ENCODE measurements at places on chromosomes 2 and 18. TPM values are rescaled to one million over a fixed set of nuclear protein-coding genes. Genes with fewer than 3 reads are reported as not detected.
A peak's percentile ranks its signal among the peaks of the same experiment; 100 is the strongest.

DNA sequence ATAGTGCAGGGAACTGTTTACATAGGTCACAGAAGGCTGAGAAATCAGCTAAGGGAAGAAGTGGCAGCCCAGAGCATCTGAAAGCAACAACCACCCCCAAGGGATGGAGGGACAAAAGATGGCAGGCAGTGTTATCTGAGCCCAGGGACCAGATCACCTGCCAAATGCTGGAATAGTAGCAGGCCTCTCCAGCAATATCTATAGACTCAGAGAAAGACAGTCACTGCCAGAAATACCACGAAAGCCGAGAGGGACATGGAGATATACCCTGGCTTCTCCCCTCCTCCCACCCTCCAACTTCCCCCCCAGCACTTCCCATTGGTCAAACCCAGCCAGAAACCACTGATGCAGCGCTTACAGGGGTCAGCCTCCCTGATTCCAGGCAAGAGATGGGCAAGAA lies 58.4 kb upstream of the PPP1CB start:
- H3K36me3 ChIP-seq = no peaks in the 10 kb centered on the region
- H3K27me3 ChIP-seq = no peaks in the 10 kb centered on the region
- no peak for DNase-seq
- H3K27ac ChIP-seq = no peak overlapping the region

DNA sequence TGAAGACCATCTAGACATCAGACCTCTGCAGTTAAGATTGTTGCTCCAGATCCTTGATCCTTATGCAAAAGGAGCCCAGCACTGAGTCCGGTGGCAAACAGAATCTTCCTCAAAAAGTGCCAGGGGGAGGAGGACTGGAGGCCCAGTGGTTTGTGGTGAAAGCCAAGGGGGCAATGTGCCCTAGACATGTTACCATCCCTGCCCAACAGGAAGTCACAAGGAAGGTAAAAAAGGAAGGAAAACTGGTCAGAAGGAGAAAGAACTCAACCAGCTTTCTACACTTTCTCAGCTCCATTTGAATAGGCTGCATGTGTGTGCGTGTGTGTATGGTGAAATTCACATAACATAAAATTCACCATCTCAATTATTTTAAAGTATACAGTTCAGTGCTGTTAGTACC lies 25.0 kb upstream of the KDM3A start:
- no peak for DNase-seq
- peaks cover 3% of the 10 kb centered on the region for H3K27me3 ChIP-seq
- no peak overlapping the region for H3K27ac ChIP-seq

DNA sequence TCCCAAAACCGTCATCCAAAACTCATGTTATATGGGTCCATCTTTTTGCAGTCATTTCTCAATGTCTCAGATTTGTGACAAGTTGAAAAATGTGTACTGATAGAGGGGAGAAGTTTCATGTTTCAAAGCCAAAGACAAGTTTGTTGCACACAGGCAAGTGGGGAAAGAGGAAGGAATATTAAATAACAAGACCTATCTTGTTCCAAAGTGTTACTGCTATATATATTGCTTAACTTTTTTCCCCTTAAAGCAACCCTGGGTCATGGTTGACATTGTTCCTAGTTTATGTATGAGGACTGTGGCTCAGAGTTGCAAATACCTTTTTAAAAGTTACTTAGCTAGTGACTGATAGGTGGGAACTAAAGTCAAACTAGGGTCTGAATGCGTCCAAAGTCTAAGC lies 1.7 kb downstream of the ITGA4 start:
- DNase-seq = no peak
- H3K27me3 ChIP-seq = no peaks in the 10 kb centered on the region
- no peak overlapping the region for H3K27ac ChIP-seq
- no peaks in the 10 kb centered on the region for H3K36me3 ChIP-seq
- no peaks in the 10 kb centered on the region for H3K4me1 ChIP-seq
- H3K4me3 ChIP-seq = peak overlapping the region; percentile 78

DNA sequence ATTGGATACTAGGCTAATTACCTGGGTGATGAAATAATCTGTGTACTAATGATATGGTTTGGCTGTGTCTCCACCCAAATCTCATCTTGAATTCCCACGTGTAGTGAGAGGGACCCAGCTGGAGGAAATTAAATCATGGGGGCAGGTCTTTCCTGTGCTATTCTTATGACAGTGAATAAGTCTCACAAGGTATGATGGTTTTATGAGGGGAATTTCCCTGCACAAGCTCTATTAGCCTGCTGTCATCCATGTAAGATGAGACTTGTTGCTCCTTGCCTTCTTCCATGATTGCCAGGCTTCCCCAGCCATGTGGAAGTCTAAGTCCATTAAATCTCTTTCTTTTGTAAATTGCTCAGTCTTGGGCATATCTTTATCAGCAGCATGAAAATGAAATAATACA lies 394.1 kb upstream of the SYT4 start:
- no peaks in the 10 kb centered on the region for H3K27me3 ChIP-seq
- H3K4me1 ChIP-seq = no peaks in the 10 kb centered on the region
- no peaks in the 10 kb centered on the region for H3K36me3 ChIP-seq

TXNDC2 gene
- not detected for total RNA-seq

- no peaks in the 10 kb centered on the region for H3K36me3 ChIP-seq
- no peak overlapping the region for H3K4me3 ChIP-seq
- DNase-seq = peak; percentile 61
- H3K27me3 ChIP-seq = no peaks in the 10 kb centered on the region
- no peak overlapping the region for H3K27ac ChIP-seq
Observed at GRCh38 chr18:79577451-79578395, 101.9 kb upstream of the CTDP1 start.

- peak overlapping the region; percentile 98 for H3K27ac ChIP-seq
- H3K36me3 ChIP-seq = no peaks in the 10 kb centered on the region
- DNase-seq = peak; percentile 99
- H3K27me3 ChIP-seq = no peaks in the 10 kb centered on the region
- peaks cover 12% of the 10 kb centered on the region for H3K4me1 ChIP-seq
Observed at GRCh38 chr2:38146275-38146906, 70.4 kb upstream of the CYP1B1 start.

DNA sequence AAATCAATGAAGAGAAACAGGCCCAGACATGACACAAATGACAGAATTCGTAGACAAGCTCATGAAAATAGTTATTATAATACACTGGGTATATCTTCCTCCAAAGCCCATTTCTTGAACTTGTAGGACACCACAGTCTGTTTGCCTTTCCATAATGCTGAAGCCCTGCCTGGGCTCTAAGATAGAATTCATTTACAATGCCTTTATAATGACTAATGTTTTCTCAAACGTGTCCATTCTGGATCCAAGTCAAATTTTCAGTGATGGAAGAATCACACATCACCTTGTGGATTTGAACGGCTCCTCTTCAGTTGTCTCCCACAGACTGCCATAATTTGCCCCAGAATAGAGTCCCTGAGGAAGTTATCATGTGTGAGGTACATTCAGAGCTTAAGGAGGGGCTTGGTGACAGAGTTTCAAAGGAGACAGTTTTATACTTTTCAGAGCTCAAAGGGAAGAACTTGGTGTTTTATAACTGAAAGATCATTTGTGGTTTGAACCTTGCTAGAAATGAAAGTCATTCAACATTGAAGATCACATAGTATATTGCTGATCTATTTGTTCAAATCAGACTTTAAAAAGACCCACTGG lies 38.2 kb downstream of the CASP8 start:
- H3K4me3 ChIP-seq = no peak overlapping the region
- no peaks in the 10 kb centered on the region for H3K36me3 ChIP-seq
- H3K27me3 ChIP-seq = no peaks in the 10 kb centered on the region

DNA sequence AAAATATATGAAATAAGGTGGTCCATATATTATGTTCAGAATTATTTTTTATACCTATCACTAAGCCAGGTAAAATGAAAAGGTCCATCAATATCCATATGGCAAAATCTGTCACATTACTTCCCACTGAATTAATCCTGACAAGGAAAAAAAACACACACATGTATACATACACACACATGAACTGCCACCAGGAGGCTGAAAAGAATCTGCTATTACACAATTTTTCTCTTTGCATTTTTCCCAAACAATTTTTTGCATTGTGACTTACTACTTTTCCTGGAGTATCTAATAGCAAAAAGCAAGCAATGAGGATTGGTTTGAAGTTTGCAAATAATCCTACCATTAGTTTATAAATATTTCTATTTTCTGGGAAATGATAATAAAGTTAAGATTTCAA lies 128.2 kb upstream of the CD226 start:
- no peak overlapping the region for H3K27ac ChIP-seq
- H3K27me3 ChIP-seq = no peaks in the 10 kb centered on the region
- no peaks in the 10 kb centered on the region for H3K4me1 ChIP-seq
- H3K36me3 ChIP-seq = no peaks in the 10 kb centered on the region
- peak; percentile 27 for DNase-seq
- no peak overlapping the region for H3K4me3 ChIP-seq

DNA sequence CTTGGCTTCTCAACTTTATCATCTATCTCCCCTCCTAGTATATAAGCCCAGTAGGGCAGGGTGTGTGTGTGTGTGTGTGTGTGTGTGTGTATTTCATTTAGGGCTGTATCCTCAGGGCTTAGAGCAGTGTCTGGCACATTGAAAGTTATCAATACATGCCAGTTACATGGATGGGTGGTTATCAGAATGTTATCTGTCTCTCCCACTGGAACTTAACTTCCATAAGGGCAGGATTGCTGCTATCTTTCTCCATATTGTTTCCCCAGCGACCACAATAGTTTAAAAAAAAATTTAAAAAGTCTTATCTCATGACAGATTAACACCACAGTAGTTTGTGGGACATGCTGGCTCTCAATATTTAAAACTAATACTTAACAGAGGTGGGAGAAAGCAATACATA lies 488.9 kb downstream of the PLCL1 start:
- no peaks in the 10 kb centered on the region for H3K27me3 ChIP-seq
- no peak overlapping the region for H3K4me3 ChIP-seq
- no peak overlapping the region for H3K27ac ChIP-seq
- no peaks in the 10 kb centered on the region for H3K36me3 ChIP-seq
- H3K4me1 ChIP-seq = no peaks in the 10 kb centered on the region

DNA sequence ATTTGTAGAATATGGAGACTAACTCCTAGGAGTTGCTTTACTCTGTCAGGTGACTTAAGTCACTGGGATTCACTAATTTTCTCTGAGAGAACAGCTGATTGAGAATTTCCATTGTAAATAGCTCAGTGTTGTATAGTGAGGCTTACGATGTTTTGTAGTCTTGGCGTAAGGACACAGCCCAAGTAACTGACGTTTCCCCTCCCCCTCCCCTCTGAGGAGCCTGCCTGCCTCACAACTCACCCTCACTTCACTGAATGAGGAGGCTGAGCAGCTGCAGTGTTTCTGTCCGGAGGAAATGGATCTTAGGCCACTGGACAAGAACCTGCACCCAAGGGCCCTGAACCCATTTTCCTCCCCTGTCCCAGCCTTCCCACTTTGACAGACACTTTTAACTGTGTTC lies 264.6 kb downstream of the PHLPP1 start:
- H3K36me3 ChIP-seq = peaks cover 8% of the 10 kb centered on the region
- no peak for DNase-seq
- no peak overlapping the region for H3K4me3 ChIP-seq
- H3K27ac ChIP-seq = no peak overlapping the region
- H3K4me1 ChIP-seq = peaks cover 9% of the 10 kb centered on the region
- no peaks in the 10 kb centered on the region for H3K27me3 ChIP-seq

DNA sequence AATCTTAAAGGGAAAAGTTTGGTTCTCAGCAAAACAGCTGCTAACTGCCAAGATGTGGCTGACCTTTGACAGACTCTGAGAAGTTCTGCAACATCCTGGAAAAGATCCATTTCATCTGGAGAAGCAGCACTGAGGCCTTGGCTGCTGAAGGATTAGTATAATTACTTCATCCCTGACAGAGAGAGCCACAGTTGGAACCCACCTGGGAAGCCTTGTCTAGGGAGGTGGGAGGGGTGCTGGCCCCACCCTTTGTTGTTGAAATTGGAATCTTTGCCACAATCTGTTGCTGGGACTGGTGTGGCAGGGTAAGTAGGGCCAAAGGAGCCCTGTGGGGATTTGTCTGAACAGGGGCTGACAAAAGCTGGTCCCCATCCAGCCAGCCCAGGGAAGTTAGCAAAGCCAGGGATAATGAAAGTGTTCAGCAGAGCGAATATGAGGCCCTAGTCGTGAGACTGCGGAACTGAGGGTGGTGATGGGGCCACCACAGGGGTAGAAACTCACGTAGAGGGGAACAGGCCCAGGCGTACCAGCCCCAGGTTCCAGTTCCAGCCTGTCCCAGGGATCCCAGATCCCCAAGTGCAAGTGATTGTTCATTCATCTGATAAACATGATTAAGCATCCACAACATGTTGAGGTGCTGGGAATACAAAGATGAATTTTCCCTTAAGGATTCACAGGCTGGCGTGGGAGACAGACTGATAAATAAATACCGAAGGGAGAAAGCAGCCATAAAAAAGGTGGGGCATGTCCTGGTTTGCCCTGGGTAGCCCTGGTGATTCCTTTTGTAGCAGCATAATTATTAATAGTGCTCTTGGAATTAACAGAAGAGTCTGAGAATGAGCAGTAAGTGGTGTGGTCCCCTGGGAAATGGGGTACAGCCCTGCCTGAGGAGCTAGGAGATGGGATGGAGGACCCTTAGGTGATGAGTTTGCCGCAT lies 60.0 kb downstream of the MYO1B start:
- peak; percentile 90 for DNase-seq
- H3K4me1 ChIP-seq = peaks cover 25% of the 10 kb centered on the region
- H3K4me3 ChIP-seq = no peak overlapping the region
- peak overlapping the region; percentile 56 for H3K27ac ChIP-seq
- H3K27me3 ChIP-seq = no peaks in the 10 kb centered on the region
- no peaks in the 10 kb centered on the region for H3K36me3 ChIP-seq

PLGLB1 gene
- 0.99 TPM for total RNA-seq

HOXD13 gene
- not detected for total RNA-seq

ACAA2 gene
- 51.6 TPM for total RNA-seq

CTDSP1 gene
- total RNA-seq = 40.6 TPM

GRCh38 chr2:75516378-75517360 lies 44.1 kb downstream of the EVA1A start:
- peak; percentile 37 for DNase-seq
- no peaks in the 10 kb centered on the region for H3K27me3 ChIP-seq
- H3K27ac ChIP-seq = no peak overlapping the region

DNA sequence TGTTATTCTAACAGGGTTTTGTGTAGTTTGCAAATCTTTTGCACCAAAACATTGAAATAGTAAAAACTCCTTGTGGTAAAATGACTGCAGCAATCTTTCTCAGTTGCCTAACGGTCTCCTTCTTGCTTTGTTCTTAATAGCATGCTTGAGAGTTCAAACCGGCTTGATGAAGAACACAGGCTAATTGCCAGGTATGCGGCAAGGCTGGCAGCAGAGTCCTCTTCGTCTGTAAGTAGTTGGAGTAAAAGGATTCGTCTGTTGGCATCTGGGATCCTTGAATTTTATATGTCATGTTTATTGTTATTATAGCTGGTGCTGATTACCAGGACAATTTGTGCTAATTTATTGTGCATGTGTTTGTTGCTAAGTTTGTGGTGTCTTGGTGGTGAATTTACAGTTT lies 138.1 kb downstream of the DTNA start:
- H3K4me1 ChIP-seq = no peaks in the 10 kb centered on the region
- no peak for DNase-seq
- no peaks in the 10 kb centered on the region for H3K27me3 ChIP-seq
- no peaks in the 10 kb centered on the region for H3K36me3 ChIP-seq

- peaks cover 7% of the 10 kb centered on the region for H3K36me3 ChIP-seq
- peak; percentile 91 for DNase-seq
- H3K27ac ChIP-seq = no peak overlapping the region
- H3K4me3 ChIP-seq = no peak overlapping the region
- no peaks in the 10 kb centered on the region for H3K27me3 ChIP-seq
Observed at GRCh38 chr2:224838335-224838734, 122.2 kb upstream of the CCDC195 start.

CGREF1 gene
- total RNA-seq = 10.0 TPM

GRCh38 chr2:165185633-165186032 lies 18.2 kb downstream of the SCN3A start:
- no peaks in the 10 kb centered on the region for H3K36me3 ChIP-seq
- no peak for DNase-seq
- H3K4me3 ChIP-seq = no peak overlapping the region
- H3K4me1 ChIP-seq = no peaks in the 10 kb centered on the region
- H3K27ac ChIP-seq = no peak overlapping the region

CNRIP1 gene
- total RNA-seq = 39.8 TPM
